NCI-H1417 (cell line): ENCODE measurements at places on chromosomes 6 and 20.

DNA sequence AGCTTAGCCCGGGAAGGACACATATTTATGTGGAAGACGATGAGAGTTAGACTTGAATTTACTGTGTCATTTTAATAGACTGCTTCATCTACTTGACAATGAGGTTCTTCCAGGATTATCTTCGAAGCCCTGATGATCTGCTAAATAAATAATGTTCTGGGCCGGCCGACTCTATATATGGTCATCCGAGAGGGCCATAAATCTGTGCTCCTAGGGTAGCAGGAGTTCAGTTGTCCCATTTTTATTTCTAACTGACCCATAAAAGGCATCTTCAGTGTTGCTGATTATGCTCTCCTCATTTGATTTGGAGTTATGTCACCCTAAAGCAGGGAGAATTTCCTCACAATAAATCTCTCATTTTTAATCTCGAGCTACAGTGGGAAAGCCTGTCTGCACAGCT is 217.1 kb downstream of the SLC24A3 start:
- DNase-seq, result no peak

DNA sequence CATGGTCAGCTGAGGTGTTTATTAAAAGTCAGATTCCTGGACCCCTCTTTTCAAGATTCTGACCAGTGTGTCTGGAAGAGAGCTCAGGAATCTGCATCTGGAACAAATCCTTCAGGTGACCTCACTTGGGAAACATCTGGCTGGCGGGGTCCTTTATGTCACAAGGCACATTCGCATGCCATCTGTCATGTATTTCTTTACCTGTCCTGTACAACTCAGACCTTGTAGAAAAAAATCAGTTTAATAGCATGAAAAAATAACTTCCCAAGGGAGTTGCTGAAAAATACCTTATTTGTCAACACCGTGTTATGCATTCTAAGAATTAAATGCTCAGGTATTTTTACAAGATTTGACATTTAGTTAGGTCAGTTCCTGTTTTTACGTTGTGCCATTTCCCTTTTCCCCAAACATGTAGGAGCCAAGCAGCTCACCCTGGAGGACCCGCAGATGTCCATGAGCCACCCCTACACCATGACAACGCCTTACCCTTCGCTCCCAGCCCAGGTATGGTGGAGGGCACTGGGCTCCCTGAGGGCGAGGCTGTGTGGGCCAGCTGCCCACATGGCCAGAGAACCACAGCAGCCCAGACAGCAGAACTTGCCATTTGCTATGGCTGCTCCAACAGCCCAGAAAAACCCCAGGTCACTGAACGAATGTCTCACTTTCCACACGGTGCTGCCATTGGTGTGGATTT is 4.0 kb downstream of the IRF4 start:
- DNase-seq, result no peak

DNA sequence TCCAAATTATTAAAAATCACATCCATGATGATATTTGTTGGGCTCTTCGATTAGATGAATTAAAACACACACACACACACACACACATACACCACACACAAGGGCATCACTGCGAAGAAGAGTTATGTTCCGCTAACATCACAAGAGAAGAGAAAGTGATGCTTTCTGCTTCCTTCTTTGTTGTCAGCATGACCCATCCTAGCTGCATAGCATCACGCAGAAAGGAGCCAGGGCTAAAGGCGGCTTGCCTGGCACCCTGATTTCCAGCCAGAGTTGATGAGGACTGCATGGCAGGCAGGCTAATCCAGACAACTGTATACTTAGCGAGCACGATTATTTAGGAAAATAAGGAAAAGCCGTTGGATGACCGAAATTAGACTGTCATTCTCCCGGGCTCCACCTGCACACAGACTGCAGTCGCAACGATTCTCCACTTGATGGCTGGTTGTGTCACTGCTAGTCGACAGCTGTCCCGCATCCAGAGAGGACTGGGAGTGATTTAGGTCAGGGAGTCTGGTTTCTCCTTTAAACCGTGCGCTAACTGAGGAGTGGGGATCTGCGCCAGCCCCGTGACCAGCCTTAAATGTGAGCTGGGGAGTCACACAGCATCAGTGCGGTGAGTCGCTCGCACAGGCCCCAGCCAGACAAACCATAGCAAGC is 70.6 kb upstream of the SOX4 start:
- DNase-seq, result no peak

- DNase-seq, result no peak
These were observed 538.6 kb upstream of the RNF217 start for GRCh38 chr6:124423621-124424020.

GRCh38 chr6:74651948-74652842 is 553.7 kb downstream of the COL12A1 start:
- DNase-seq, result no peak

- no peak for DNase-seq
These were observed 31.7 kb upstream of the SCUBE3 start for GRCh38 chr6:35181933-35182612.

GRCh38 chr20:56801971-56802755 is 173.1 kb downstream of the TFAP2C start:
- no peak for DNase-seq

GRCh38 chr6:79717989-79718388 is 86.9 kb downstream of the SH3BGRL2 start:
- no peak for DNase-seq

GRCh38 chr6:130778946-130779657 is 48.1 kb upstream of the SMLR1 start:
- DNase-seq, result no peak

- DNase-seq, result no peak
These were observed 207.3 kb downstream of the JARID2 start for GRCh38 chr6:15453186-15453585.

GRCh38 chr6:149990661-149991471 is 27.1 kb downstream of the ULBP1 start:
- no peak for DNase-seq

GRCh38 chr20:62825986-62826645 is 9.3 kb downstream of the COL9A3 start:
- no peak for DNase-seq

DNA sequence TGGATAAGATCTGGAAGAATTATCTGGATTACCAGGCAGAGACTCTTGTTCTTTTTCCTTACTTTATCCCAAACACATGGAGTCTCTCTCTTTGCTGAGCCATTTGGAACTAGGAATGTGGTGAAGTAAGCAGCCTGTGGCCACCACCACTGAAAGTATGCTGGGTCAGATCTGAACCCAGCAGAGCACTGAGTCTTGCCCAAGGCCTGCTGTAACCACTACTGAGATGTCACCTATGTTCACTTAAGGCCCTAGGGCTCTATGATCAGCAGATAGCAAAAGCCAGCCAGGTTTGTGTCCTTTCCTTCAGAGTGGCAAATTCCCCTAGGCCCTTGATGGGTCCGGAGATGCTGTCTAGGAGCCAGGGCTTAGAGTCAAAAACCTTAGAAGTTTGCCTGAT is 103.3 kb upstream of the PLN start:
- no peak for DNase-seq

DNA sequence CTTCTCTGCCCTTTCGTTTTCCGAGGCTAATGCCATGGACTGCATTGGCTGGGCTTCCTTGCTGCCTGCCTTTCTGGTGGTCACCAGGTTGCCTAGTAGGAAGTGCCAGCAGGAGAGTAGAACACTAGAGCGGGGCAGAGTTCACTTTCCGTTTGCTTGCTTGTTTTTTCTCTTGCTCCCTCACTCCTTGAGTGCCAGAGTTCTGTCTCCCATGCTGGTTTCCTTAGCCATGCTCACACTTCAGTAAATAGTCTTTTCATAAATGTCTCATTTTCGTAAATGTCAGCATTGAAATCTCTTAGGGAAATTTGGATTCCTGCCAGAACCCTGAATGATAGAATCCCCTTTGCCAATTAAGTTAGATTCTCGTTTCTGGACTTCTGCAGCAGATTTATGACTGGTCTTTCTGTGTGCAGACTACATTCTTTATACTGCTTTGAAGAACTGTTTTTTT is 63.9 kb downstream of the FAM83B start:
- DNase-seq, result no peak

DNA sequence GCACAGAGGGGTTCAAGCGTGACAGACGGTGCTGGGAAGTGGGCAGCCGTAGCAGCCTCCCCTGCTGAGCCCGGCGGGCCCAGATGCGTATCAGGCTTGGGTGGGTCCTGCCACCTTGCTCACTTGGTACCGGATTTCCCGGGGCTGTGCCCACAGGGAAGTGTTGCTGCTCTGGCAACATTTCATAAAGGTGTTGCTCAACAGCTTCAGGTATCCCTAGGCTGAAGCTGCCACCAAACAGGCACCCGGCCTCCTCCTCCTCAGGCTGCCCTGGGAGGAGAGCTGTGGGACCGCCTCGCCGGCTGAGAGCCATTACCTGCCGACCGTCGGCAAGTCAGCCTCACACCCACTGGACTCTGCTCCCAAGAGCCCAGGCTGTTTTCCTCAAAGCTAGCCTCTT is 11.5 kb downstream of the PSMG4 start:
- DNase-seq, result no peak

- no peak for DNase-seq
These were observed 233.7 kb upstream of the SPTLC3 start for GRCh38 chr20:12775041-12775440.

DNA sequence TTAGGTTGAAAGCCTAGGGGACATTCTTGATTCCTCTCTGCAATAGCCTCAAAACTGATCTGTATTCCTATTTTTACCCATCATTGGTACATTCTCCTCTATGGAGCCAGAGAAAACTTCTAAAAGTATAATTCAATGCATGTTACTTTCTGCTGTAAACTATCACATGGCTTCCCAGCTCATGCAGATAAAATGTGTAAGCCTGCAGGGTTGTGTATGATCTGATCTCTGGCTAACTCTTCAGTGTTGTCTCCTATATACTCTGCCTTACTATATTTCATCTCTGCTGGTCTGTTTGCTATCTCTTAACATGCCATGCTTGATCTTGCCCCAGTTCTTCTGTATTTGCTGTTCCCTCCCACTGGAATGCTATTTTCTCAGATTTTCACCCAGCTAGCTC is 323.3 kb upstream of the RSPO3 start:
- DNase-seq, result no peak

- DNase-seq, result no peak
These were observed 1.8 kb downstream of the RGS19 start for GRCh38 chr20:64077541-64077875.

DNA sequence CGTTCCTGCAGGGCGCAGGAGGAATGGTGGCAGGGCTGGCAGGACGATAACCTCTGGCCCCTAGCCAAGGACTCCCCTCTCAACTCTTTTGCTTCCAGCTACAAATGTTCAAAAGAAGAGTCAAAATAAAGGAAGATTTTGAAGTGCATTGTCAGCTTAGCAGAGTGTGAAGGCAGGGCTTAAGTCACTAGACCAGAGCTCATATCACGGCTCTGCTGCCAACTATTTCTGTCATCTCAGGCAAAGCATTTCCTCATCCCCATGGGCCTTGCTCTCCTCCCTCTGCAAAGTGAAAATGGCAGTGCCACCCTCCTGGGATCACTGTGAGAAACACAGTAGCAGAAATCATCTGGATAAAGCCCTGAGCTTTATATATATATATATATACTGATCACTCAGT is 36.7 kb downstream of the CFAP61 start:
- DNase-seq, result no peak

GRCh38 chr6:36039112-36039511 is 11.5 kb downstream of the MAPK14 start:
- DNase-seq, result no peak

DNA sequence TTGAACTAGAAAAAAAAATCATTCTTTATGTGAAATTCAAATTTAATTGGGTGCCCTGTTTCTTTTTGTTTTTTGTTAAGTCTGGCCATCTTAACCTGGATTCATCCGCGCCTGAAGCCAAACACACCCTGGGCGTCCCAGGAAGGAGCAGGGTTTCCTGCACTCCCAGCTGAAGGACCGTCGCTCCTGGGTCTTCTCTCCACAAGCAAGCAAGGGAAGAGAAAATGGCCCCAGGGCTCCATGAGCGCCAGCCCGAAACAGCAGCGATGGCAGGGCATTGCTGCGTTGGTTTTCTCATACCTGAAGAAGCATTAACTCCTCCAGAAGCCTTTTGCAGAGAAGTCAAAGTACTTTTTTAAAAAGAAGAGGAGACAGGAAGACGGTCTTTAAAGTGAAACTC is 105.4 kb upstream of the AFDN start:
- no peak for DNase-seq

GRCh38 chr6:33727932-33728331 is 16.4 kb upstream of the UQCC2 start:
- no peak for DNase-seq

GRCh38 chr6:17758119-17758518 is 51.4 kb upstream of the NUP153 start:
- DNase-seq, result no peak

DNA sequence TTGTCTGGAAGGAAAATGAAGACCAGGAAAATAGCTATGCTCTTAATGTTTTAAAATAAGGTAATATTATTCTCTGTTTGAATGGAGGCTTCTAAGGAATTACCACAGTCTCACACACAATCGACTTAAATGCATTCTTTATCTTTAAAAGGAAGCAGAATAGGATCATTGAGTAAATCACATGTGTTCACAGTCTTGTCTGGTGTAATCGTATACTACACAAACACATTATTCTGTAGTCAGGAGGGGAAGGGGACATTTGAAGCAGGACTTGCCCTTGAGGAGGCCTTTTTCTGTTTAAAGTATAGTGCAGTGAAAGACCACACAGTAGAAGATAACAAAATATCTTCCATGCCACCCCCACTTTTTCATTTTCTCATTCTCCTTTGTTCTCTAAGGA is 20.6 kb upstream of the REV3L start:
- peak; percentile 14 for DNase-seq

- peak; percentile 39 for DNase-seq
These were observed 113.3 kb upstream of the NUP153 start for GRCh38 chr6:17820055-17820454.

- DNase-seq, result no peak
These were observed 142.1 kb upstream of the PHACTR3 start for GRCh38 chr20:59462249-59462648.

DNA sequence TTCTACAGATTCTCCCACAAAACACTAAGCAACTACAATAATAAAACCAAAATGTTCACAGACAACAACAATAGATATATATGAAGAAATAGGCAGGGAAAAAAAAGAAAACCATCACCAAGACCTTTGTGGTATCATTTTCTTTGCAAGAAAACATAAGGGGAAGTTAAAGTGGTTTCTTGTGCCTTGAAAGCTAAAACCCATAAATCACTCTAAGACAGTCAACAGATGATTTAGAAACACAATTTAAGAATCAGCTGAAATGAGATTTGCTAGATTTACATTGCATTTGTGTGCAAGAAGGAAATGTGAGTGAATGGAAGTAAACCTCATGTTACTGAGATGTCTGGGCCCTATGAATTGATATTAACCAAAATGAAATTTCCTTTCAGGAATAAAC is 1265.4 kb upstream of the GJE1 start:
- DNase-seq, result peak; percentile 14

- DNase-seq, result no peak
These were observed 229.6 kb upstream of the ZNF217 start for GRCh38 chr20:53823121-53823764.
